Lung (tissue), 17 donors: ENCODE measurements at places on chromosomes 2 and 18. TPM values are rescaled to one million over a fixed set of nuclear protein-coding genes. Genes with fewer than 3 reads are reported as not detected.

The DES gene
- polyA plus RNA-seq, result 108 TPM

The AQP12A gene
- not detected for polyA plus RNA-seq

- no peak for DNase-seq
Measured at GRCh38 chr18:25281556-25281955, 70.4 kb downstream of the ZNF521 start.

DNA sequence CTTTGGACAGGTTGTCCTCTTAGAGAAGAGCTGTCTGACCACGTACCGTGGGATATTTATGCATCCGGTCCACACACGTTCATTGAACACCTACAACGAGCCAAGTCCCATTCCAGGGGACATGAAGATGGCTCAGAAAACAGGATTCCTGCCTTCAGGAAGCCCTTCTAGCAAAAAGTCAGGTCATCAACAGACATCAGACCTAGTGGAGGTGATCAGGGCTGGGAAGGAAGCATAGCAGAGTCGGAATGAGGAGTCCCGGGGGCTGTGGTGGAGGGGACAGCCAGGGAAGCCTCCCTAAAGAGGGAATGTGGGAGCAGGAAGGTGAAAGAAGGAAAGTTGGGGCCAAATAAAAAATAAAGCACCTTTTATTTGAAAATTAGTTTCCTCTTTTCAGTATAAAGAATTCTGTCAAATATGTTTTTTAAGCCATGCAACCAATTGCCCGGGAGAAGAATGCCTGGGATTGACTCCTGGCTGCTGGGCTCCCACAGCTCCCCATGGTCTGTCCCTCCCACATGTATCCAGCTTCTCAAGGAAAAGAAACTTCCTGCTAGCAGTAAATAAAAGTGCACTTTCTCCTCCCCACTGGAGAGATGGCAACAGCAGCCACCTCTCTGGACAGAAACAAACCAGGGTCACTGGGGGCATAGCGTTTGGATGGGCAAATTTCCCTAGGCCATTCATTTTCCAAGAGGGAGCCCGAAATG is 144.8 kb downstream of the SMAD7 start:
- no peak for DNase-seq

DNA sequence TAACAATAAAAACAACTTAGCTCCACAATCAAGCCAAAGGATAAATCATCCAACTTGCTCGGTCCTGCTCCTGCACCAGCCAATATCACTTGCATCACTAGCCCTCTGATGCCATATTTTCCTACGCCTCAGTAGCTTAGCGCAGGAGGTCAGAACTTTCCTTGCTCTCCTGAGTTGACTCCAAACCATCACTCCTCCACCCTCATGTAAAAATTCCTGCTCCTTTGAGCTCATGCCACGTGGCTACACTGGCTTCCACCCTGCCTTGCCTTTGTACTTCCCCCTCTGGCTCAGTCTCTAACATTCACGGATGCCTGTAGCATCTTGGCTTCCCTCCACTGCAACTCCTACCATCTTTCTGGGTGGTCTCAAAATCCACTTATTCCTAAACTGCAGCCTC is 25.2 kb downstream of the AAK1 start:
- DNase-seq, result no peak

DNA sequence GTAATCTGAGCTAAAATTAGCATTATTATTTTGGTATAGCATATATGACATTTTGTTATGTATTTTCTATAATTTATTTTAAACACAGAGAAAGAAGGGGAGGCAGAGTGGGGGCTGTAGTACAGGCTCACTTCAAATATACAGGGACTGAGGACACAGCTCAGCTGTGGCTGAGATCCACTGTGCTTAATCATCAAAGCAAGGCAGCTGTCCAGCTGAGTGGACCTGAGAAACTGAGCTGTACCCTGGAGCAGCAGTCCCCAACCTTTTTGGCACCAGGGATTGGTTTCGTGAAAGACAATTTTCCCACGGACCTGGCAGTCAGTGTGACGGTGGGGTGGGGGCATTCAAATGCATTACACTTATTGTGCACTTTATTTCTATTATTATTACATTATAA is 687.2 kb downstream of the RNF144A start:
- no peak for DNase-seq
